T-helper 17 cell (primary cell): ENCODE measurements at places on chromosomes 2 and 18. TPM values are rescaled to one million over a fixed set of nuclear protein-coding genes. Genes with fewer than 3 reads are reported as not detected.

The VAMP8 gene
- 104 TPM for total RNA-seq

- H3K4me1 ChIP-seq = peaks cover 50% of the 10 kb centered on the region
- H3K36me3 ChIP-seq = peaks cover 2% of the 10 kb centered on the region
- no peaks in the 10 kb centered on the region for H3K27me3 ChIP-seq
- DNase-seq = no peak
Observed at GRCh38 chr2:237427769-237428506, 14.0 kb upstream of the COL6A3 start.

The G6PC2 gene
- not detected for total RNA-seq

DNA sequence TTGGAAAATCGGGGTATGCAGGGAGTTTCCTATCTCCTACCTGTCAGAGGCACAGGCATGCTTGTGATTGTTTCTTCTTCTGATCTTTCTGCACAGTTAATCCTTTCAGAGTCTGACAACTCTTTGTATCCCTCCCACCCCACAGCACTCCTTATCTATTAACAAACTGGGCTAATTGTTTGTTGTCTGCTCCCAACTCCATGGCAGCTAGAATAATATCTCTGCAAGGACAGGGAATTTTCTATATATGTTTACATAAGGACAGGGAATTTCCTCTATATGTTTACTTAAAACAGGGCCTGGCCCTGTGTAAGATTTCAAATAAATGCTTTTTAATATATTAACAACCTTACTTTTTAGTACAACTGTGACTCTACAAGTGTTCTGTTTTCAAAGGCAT lies 36.0 kb upstream of the VRK2 start:
- H3K4me3 ChIP-seq = no peak overlapping the region
- H3K27ac ChIP-seq = no peak overlapping the region
- no peaks in the 10 kb centered on the region for H3K36me3 ChIP-seq
- DNase-seq = no peak

DNA sequence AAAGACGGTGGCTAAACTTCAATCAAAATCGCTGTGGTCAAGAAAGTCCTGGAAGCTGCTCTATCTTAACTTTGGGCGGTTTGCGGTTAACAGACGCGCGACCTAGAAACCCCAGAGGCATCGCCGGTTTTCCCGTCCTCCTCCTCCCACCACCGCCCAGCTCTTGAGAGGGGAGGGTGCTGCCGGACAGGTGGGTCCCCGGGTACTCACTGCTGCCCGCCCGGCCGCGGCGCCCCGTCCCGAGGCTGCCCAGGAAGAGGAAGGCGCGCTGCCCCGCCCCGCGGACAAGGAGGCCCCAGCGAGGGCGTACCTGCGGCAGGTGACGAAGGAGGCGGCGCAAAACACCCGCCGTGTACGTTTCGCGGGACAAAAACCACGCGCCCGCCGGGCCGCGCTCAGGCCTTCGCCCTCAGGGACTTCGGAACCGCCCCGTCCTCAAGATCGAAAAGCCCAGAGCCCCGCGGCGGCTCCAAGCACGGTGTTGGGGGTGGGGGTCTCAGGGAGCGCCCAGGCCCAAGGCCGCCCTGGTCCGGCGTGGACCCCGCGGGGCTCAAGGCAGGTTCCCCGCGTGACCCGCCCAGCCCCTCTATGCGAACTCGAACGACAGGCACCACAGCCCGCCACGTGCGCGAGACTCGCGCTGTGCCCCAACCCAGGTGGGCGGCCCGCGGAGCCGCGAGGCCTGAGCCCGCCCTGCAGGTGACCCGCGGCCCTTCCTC lies at the start of gene SH3YL1:
TSS of gene SH3YL1 (minus strand) at position 259 of the 719 bp plus-strand sequence. CDS start at position 211, 48 bp downstream.
- peak; percentile 61 for DNase-seq
- H3K36me3 ChIP-seq = no peaks in the 10 kb centered on the region
- H3K4me1 ChIP-seq = peaks cover 18% of the 10 kb centered on the region

GRCh38 chr2:144449028-144449406 lies 70.9 kb downstream of the ZEB2 start:
- DNase-seq = no peak
- H3K36me3 ChIP-seq = no peaks in the 10 kb centered on the region
- H3K27ac ChIP-seq = no peak overlapping the region
- H3K27me3 ChIP-seq = peaks cover 11% of the 10 kb centered on the region

- H3K4me3 ChIP-seq = no peak overlapping the region
- H3K27ac ChIP-seq = no peak overlapping the region
- H3K27me3 ChIP-seq = no peaks in the 10 kb centered on the region
- DNase-seq = no peak
Observed at GRCh38 chr2:58535182-58535581, 294.1 kb upstream of the FANCL start.

- no peaks in the 10 kb centered on the region for H3K27me3 ChIP-seq
- H3K36me3 ChIP-seq = peaks cover 12% of the 10 kb centered on the region
- no peak overlapping the region for H3K27ac ChIP-seq
- no peak overlapping the region for H3K4me3 ChIP-seq
Observed at GRCh38 chr2:157822993-157823392, 53.1 kb downstream of the ACVR1 start.

The MC4R gene
- total RNA-seq = not detected

- H3K4me1 ChIP-seq = no peaks in the 10 kb centered on the region
- no peak for DNase-seq
- H3K36me3 ChIP-seq = no peaks in the 10 kb centered on the region
- no peak overlapping the region for H3K4me3 ChIP-seq
Observed at GRCh38 chr2:169065864-169066517, 3.4 kb upstream of the DHRS9 start.

DNA sequence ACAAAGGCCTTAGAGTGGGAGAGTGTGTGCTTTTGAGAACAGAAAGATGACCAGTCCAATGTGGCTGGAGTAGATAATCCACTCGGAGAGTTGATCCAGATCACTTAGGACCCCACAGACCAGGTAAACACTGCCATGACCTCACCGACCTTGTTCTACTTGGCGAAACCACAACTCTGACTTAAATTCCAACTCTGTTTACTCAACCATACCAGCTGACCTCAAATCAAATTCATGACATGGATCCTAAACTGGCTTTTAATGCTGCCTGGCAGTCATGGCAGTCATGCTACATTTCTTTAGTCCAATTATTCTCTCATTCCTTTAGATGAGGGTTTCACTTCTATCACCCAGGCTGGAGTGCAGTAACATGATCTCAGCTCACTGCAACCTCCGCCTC lies 347.1 kb upstream of the FAM98A start:
- no peaks in the 10 kb centered on the region for H3K4me1 ChIP-seq
- no peak overlapping the region for H3K4me3 ChIP-seq
- no peaks in the 10 kb centered on the region for H3K27me3 ChIP-seq
- no peak for DNase-seq
- H3K27ac ChIP-seq = no peak overlapping the region

GRCh38 chr2:168816369-168816768 lies 13.9 kb downstream of the NOSTRIN start:
- H3K4me1 ChIP-seq = no peaks in the 10 kb centered on the region
- no peak for DNase-seq
- H3K27me3 ChIP-seq = peaks cover 9% of the 10 kb centered on the region
- H3K27ac ChIP-seq = no peak overlapping the region
- no peak overlapping the region for H3K4me3 ChIP-seq
- no peaks in the 10 kb centered on the region for H3K36me3 ChIP-seq

GRCh38 chr18:23226391-23226790 lies 91.1 kb downstream of the CABLES1 start:
- H3K27ac ChIP-seq = peak overlapping the region; percentile 95
- no peaks in the 10 kb centered on the region for H3K27me3 ChIP-seq
- H3K36me3 ChIP-seq = no peaks in the 10 kb centered on the region

GRCh38 chr2:3173031-3173430 lies 204.6 kb downstream of the EIPR1 start:
- H3K27me3 ChIP-seq = no peaks in the 10 kb centered on the region
- H3K4me3 ChIP-seq = no peak overlapping the region
- H3K27ac ChIP-seq = no peak overlapping the region
- H3K4me1 ChIP-seq = peaks cover 2% of the 10 kb centered on the region
- H3K36me3 ChIP-seq = peaks cover 6% of the 10 kb centered on the region
- DNase-seq = no peak
